A673 (cell line): ENCODE measurements at places on chromosomes 5 and 9.

- no peak for DNase-seq
Observed at GRCh38 chr9:7147121-7148090, 389.6 kb downstream of the KDM4C start.

GRCh38 chr9:116144555-116144954, 9.0 kb upstream of the PAPPA start:
- DNase-seq = peak; percentile 80

- DNase-seq = no peak
Observed at GRCh38 chr5:120158211-120158610, 305.9 kb upstream of the PRR16 start.

GRCh38 chr5:172085738-172086137, 79.3 kb upstream of the FBXW11 start:
- no peak for DNase-seq

DNA sequence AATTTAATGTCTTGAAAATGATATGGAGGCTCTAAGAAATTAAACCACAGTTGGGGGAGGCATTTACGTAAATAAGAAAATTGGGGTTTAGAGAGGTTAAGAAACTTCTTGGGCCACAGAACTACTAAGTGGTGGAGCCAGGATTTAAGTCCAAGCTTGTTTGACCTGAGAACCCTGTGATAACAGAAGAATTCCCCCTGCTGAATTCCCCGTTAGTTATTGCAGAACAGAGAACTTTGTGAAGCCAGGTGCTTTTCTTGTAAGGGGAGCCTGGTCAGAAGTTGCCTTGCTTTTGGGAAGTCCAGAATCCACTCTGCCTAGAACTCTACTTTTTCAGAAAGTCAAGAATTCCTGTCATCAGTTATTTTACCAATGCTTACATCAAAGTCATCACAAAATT, 309.3 kb upstream of the SEMA6A start:
- no peak for DNase-seq

DNA sequence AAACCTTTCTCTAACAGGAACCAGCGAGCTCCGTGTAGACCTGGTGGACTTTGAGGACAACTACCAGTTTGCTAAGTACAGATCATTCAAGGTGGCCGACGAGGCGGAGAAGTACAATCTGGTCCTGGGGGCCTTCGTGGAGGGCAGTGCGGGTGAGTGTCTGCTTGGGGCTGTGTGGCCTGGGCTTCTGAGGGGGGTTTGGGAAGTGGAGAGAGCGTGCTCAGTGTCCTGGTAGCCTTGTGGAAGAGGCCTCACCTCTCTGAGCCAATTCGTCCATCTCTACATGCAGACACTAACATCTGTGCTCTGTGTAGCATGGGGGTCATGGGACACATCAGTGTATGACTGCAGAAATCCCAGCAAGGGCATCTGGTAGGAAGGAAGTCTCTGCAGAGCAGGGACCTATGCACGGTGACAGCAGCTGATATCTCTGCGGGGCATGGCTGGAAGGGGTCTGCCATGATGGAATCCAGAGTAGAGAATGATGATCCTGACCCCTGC, 5.9 kb downstream of the FCN2 start:
- DNase-seq = no peak

- no peak for DNase-seq
Observed at GRCh38 chr5:171258737-171259415, 50.2 kb upstream of the TLX3 start.

DNA sequence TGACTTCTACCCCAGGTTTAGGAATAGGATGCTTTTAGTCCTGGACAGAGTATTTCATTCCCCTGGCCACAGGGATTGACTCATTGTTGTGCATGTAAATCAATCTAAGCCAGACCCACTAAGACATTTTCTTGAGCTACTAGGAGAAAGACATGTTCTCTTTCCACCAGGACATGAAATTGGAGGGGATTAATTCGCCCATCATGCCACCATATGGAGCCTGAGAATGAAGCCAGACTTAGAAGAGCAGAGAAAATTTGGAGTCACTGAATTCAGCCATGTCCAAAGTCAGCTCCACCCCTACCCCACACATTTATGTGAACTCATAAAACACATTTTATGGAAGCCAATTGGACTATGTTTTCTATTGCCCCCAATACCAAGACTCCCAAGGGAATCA, 322.5 kb downstream of the NFIB start:
- no peak for DNase-seq

DNA sequence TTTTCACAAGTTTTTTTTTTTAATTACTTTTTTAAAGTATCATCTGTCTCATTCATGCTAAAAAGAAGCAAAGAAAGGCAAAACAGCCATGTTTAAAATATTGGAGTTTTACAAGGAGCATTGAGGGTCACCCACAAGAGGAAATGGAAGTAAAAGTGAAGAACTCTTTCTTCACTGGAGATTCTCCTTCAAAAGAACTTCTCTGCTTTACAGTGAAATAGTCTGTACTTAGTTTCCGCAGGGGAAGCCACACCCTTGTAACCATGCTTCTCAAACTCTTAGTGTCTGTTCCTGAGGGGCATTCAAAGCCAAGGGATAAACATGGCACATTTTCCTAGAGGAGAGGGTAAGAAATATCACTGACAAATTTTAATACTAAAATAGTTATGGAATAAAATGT, 8.6 kb downstream of the C9orf72 start:
- DNase-seq = no peak

GRCh38 chr9:75609401-75609800, 281.1 kb upstream of the PCSK5 start:
- DNase-seq = no peak

GRCh38 chr5:45252978-45253377, 443.2 kb downstream of the HCN1 start:
- peak; percentile 3 for DNase-seq

DNA sequence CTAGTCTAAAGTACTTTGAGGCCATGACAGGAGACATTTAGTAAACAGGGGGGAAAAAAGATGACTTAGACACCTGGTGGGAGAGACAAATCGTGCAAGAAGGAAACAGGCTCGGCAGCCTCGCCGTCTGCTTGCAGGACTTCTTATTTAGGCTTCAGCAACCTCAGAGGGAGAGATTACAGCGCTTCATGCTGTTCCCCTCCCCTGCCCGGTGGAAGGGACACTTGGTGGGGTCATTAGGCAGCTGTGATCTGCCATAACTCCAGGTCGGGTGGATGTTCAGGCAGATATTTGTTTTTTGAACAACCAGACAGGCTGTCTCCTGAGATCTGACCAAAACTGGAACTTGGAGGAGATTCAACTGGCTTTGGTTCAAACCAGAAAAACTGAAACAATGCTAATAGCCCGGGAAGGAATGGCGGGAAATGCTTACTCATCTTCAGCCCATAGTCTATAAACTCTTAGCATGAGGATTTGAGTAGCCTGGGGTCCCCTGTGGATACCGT, 38.1 kb upstream of the CD180 start:
- DNase-seq = peak; percentile 84

GRCh38 chr5:139287890-139288635, 5.5 kb upstream of the MATR3 start:
- DNase-seq = no peak

- DNase-seq = no peak
Observed at GRCh38 chr5:173230690-173231380, 4.2 kb downstream of the NKX2-5 start.

- no peak for DNase-seq
Observed at GRCh38 chr9:91240596-91241165, 121.0 kb downstream of the AUH start.

DNA sequence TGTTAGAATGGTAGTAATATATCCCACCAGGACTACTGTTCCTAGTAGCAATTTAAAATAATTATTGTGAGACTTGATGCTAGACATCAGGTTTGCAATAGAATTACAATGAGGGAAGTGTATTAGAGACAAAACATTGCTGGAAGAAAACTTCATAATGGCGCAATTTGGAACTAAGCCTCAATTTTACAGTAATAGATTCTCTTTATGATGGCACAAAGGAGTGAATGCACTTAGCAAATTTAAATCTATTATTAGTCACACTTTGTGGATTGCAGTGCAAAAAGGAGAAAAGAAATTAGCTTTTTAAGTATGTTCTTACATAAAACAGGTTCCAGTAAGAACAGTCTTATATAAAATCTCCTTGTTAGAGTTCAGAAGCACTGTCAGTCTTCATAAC, 358.3 kb downstream of the KIAA0825 start:
- no peak for DNase-seq

DNA sequence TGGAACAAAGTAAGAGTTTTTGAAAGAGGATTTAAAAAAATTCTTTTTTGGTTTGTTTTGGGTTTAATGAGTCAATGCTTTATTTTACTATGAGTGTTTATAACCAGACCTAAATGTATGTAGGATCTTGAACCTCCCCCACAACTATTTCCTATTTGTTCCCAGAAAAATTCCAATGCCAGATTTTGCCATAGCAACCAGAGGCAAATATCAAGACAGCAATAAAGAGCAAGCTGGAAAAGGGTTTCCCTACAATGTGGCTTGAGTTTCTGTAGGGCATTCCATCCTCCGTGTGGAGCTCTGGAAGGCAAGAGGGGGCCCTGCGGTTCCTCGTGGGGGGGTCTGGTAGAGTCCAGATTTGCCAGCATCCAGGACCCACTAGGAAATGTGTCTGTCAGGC, 27.8 kb upstream of the GDNF start:
- no peak for DNase-seq

DNA sequence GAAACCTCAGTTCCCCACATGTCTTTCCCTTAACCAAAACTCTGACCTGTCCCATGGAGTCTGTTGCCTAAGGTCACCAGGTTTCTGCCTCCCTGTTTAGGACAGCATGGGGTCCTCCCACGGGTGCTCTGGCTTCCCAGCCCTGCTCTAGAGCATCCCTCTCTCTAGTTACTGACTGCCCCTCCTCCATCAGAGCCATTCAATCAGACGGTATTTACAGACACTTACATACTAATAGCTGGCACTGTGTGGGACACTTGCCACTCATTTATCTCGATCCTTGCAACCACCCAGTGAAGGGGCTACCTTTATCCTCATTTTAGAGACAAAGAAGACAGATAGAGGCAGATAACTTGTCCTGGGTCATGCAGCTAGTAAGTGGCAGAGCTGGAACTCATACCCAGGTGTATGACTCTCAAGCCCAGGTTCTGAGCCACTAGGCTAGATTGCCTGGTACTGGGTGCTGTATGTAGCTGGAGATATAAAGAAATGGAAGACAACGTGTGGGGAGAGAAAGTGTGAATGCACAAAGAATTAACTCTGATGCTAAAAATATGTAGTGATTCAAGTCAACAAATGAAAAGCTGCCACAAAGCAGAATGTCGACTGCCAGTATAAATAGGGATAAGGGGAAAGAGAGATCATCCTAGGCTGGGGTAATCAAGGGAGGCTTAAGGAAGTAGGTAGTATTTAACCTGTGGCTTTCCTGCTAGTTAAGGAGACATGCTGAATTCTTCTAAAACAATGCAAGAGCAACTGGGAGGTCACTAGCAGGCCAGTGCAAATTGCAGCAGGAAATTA, 52.5 kb upstream of the PDE8B start:
- no peak for DNase-seq

DNA sequence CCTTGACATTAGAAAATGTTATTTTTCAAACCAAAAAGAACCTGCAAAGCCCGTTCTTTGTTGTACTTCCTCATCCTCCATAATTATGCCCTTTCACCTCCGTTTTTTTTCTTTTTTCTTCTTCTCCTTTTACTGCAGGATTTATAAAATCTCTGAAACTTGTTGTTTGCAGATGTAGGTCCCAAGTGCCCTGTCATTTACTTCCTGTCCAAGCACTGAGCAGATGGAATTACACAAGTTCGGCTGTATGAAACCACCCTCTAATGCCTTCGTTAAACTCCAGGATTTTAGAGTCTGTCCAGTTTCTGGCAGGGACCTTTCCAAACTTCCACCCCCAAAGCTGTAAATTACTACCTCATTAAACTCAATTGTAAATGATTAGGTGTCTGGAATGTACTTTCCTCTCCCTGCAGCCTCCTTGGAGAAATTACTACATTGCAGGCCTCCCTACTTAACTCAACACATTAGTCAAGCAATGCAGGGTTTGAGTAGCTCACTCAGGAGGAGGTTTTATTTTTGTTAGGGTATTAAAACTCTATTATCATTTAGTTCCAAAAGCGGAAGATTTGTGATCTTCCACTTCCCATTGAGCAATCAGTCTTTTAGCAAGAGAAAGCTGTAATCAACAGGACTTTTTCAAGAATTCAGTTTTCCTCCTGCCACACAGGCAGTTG, 125.6 kb upstream of the LPAR1 start:
- DNase-seq = peak; percentile 82

DNA sequence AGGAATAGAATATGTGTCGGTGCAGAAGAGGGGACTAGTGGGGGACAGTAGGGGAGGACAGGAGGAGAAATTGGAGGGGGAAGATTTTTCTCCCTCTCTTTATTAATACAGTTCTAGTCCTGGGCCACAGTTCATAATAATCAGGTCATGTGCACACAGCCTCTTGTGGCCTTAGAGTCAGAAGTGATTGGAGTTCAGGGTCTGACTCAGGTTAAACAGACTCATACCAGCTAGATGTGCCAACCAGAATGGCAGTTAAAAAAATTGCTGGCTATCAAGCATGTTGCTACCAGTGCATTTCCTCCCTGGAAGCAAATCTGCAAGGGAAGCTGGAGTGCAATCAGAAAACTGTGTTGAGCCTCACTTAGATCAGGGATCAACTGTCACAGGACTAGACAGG, 132.7 kb upstream of the MAP1B start:
- no peak for DNase-seq

DNA sequence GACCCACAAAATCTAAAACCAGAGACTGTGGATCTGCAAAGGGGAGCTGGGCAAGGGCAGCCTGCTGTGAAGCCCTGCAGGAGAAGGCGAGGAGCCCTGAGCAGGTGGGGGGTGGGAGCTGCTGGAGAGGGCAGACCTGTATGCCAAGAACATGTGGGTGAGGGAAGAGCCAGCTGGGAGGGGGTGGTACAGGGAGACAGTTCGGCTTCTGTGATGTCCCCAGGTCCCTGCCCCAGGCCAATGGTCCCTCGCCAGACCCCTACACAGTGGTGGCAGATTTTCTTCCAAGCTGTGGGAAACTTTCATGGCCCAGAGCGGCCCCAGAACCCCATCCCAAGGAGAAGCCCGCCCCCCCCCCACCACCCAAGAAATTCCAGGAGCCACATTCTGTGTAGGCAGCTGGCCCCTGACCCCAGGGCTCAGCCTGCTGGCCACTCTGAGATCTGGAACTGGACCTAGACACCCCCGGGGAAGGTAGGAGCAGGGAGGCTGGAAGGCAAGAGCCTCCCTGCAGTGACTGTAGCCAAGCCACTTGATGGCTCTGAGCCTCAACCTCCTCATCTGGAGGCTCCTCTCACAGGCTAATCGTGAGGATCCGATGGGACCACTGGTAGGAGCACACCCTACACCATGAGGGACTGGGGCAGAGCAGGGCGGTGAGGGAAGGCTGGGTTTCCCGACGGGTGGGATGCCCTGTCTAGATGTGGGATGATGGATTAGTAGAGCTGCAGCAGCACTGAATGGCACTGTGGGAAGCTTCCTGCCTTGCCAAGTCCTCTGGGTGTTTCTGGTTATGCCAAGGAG, 22.6 kb upstream of the CSF1R start:
- DNase-seq = peak; percentile 76
